ENCODE measurements at places on chromosomes 1 and 21. TPM values are rescaled to one million over a fixed set of nuclear protein-coding genes. Genes with fewer than 3 reads are reported as not detected.

The ANKRD65 gene
- total RNA-seq: 1.9 TPM

The OR2L2 gene
- total RNA-seq: not detected

The UBE4B gene
- total RNA-seq: 54.7 TPM

The SPATA45 gene
- not detected for total RNA-seq

The KLF17 gene
- not detected for total RNA-seq

Measured in Panc1 (cell line).